ENCODE measurements at places on chromosomes 5 and 9. TPM values are rescaled to one million over a fixed set of nuclear protein-coding genes. Genes with fewer than 3 reads are reported as not detected.
A peak's percentile ranks its signal among the peaks of the same experiment; 100 is the strongest.

GRCh38 chr5:14265570-14265969 lies 122.4 kb downstream of the TRIO start:
- no peak for DNase-seq

DNA sequence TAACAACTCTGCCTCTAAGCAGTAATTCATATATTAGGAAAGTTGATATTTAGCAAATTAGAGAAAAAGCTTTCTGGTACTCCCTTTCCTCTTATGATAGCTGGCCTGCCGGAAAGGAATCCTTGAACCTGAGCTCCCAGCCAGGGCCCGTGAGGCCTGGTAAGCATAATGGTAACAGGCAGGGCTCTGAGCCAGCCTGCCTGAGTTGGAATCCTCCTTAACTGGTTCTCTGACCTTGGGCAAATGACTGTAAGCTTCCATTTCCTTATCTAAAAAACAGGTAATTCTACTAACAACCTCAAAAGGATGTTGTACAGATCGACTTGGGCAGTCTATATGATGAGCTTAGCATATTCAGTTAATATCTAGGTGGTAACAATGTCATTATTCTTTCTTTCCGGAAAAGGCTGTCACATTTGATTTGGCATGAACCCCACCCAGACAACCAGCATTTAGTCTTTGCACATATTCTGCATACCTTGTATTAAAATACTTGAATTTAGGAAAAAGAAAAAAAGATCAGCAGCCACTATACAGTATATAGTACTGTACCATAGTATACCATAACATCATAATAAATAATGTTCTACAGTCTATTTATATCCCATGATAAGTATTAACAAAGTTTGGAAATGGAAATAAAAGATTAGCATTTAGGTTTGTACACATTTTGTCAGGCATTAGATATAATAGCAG lies 55.7 kb upstream of the MAP3K1 start:
- DNase-seq, result peak; percentile 62

PCA3 gene
- total RNA-seq, result not detected

DNA sequence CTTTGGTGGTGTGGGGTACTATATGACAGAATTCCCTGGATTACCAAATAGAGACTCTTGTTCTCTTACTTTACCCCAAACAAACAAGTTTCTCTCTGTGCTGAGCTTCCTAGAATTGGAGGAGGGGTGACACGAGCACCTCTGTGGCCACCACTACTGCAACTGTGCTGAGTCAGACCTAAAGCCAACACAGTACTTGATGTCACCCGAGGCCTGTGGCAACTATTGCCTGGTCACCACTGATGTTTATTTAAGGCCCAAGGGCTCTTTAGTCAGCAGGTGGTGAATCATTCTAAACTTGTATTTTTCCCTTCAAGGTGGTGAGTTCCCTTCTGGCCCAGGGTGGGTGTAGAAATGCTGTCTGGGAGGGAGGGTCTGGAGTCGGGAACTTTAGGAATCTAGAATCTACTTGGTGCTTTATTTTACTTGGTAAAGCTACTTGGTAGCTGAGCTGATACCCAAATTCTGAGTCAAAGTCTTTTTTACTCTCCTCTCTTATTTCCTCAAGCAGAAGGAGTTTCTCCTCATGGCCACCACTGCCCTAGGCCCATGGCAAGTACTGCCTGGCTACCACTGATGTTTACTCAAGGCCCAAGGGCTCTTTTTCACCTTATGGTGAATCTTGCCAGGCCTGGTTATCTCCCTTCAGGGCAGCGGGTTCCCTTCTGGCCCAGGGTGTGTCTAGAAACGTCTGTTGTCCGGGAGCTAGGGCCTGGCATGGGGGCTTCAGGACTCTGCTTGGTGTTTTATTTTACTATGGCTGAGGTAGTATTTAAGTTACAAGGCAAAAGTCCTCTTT lies 9.8 kb downstream of the LURAP1L start:
- DNase-seq, result peak; percentile 64

DNA sequence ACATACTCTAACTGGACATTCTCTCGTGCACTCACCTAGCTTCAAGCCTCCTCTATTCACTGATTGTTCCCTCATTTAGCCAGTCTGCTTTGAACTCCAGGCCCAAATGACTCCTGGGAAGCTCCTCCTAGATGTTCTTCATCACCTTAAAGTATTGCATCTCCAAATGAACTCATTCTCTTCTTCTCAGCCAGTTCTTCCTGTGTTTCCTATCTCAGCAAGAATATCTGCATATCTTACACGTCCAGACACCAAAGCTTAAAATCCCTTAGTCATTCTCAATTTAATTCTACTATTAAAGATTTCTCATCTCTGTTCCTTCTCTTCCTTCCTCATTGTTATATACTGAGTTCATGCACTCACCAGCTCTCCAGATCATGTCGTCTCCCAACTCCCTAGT lies 118.6 kb upstream of the DAB2 start:
- no peak for DNase-seq

GRCh38 chr9:95783426-95783975 lies 92.0 kb upstream of the ERCC6L2 start:
- no peak for DNase-seq

EIF4EBP3 gene
- 2.7 TPM for total RNA-seq

AGXT2 gene
- not detected for total RNA-seq

DNA sequence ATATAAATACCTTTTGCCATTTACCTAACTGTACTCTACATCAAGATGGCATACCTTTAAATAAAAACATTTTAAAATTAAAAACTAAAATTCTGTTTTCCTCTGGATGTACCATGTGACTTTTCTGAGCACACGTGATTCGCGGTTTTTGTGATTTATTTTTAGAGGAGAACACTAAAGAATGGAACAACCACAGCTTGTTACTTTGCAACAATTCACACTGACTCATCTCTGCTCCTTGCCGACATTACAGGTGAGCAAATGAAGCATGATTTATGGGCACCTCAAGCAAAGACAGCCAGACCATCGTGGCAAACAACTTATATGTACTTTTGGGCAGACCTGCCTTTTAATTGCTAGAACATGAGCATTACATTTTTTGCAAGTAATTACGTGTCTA lies 61.3 kb downstream of the GDA start:
- DNase-seq, result no peak

PCDHGA9 gene
- 4.0 TPM for total RNA-seq

DNA sequence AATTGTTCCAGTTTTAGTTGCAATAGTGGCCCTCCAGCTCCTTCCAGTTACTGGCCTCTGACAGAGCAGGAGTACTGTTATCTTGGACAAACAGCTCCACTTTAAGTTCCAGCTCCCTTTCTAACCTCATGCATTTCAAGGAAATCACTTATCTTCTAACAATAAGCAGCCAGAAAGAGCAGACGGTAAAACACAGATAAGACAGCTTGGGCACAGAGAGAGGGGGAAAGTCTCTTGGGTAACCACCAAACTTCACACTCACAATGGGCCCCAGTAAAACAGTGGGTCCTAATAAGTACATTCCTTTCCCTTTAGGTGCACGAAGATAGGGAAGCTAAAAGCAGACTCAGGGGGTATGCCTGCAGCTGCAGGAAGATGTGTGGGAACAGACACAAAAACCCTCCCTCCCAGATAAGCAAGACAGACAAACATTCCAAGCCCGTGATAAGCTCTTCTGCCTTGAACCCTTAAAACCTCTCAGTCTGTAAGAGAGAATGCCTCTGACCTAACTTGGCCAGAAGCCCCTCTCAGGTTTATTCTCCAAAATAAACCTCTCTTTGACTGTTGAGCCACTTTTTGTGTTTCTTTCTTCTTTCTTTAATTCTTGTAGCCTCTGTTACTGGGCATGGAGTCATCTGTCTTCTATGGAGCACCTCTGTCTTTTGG lies 30.8 kb downstream of the OR1J1 start:
- no peak for DNase-seq

DNA sequence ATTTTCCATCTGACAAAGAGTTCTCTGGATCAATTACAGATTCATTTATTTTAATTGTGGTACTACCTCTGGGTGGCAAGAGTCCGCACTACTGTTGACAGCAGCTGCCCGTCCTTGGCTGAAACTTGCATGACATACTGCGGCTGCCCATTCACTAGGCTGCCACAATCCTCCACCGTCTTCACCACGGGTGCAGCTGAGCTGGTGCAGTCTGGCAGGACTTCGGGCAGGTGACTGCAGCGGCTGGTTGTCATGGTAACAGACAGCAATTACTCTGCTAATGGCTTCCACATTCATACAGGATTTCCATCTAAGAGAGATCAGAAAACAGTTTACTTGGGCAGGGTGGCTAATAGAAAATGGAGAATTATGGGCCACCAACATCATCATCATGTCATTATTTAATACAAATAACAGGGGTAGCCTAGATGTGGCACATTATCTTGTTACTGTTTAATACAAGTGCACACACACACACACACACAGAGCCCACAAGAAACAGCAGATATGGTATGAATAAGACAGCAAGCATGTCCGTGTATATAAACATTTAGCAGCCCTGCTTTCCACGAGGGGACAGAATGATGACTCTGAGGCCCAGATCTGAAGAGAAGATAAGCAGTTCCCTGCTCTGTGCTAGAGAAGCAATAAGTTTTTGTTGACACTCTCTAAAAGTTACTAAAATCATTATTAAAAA lies 112.3 kb downstream of the MARCHF3 start:
- DNase-seq, result peak; percentile 78

- peak; percentile 76 for DNase-seq
These were observed 92.1 kb downstream of the LMNB1 start for GRCh38 chr5:126869005-126869451.

DNA sequence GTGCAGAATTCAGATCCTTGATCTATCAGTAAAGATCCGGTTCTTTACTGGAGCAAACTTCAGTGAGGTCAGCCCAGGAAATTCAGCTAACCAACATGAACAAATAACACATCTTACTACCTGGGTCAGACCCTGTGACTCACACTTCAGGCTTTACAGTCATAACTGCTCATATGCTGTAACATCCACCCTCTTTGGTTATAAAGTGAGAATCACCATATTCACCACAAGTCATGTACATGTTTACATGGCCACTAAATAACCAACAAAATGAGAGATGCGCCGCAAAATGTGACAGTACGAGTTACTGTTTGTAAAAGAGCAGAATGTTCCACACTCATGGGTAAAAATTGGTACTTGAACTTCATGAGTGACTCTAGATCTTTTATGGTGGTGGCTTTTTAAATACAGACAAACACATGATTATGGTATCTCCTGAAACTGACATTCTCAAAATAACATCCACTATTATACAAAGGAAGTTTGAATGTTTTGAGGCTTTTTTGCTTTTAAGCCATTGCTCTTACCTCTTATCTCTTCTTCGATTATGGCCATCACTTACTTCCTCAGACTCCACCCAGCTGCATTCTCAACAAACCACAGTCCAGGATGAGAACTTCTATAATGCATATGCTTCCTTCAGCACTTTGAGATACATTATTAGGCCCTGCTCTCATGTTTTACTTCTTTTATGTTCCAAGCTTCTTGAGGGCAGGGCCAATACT lies 516.6 kb downstream of the RAB3C start:
- DNase-seq, result peak; percentile 55

ZDHHC11B gene
- 23.5 TPM for total RNA-seq

GRM6 gene
- total RNA-seq, result not detected

OTULINL gene
- 19.8 TPM for total RNA-seq

GRCh38 chr5:68087866-68088265 lies 127.7 kb upstream of the PIK3R1 start:
- DNase-seq, result no peak

MEF2C gene
- total RNA-seq, result 48.1 TPM

ANKRD34B gene
- not detected for total RNA-seq

GRCh38 chr5:150082889-150083288 lies 3.5 kb downstream of the CSF1R start:
- no peak for DNase-seq

DNA sequence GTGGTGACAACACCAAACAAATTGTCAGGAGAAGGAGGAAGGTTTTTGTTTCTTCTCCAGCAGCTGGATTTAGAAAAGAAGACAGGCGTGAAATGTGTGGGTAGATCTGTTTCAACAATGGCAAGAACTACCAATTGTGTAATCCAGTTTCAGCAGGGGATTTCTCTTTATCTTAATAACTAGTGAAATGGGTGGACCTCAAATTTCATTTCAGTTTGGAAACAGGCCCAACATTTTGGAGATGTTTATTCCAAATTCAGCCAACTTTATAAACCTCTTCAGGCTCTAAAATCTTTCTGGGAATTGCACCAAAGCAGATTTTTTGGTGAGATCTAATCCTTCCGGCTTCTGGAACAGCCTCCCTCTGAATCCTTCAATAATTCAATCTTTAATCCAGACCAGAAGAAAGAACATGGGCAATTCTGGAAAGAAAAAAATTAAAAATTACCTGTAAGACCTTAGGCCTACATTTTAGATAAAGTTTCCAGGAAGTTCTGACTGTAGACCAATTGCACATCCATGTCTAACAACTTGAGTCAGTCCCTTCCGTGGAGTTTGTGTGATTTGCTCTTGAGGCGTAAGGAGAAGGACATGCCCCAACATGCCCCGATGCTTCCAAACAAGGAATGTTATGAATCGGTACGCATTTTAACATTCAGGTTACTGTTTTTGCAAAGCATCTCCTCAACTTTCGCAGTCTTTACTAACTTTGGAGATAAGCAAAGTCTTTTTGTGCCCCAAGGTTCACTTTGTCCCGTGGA lies 423.6 kb downstream of the IRX1 start:
- DNase-seq, result peak; percentile 70

GRCh38 chr9:134796882-134797281 lies 83.7 kb upstream of the FCN2 start:
- DNase-seq, result no peak

GRCh38 chr9:108486831-108487230 lies 369.0 kb downstream of the ACTL7B start:
- no peak for DNase-seq

- DNase-seq, result no peak
These were observed 510.5 kb upstream of the TNC start for GRCh38 chr9:115628426-115628825.

- DNase-seq, result peak; percentile 25
These were observed 247.0 kb upstream of the IRX4 start for GRCh38 chr5:2129568-2130272.

- no peak for DNase-seq
These were observed 8.8 kb downstream of the RXRA start for GRCh38 chr9:134335061-134335460.

GRCh38 chr5:174307031-174307408 lies 261.5 kb downstream of the NSG2 start:
- DNase-seq, result no peak

DNA sequence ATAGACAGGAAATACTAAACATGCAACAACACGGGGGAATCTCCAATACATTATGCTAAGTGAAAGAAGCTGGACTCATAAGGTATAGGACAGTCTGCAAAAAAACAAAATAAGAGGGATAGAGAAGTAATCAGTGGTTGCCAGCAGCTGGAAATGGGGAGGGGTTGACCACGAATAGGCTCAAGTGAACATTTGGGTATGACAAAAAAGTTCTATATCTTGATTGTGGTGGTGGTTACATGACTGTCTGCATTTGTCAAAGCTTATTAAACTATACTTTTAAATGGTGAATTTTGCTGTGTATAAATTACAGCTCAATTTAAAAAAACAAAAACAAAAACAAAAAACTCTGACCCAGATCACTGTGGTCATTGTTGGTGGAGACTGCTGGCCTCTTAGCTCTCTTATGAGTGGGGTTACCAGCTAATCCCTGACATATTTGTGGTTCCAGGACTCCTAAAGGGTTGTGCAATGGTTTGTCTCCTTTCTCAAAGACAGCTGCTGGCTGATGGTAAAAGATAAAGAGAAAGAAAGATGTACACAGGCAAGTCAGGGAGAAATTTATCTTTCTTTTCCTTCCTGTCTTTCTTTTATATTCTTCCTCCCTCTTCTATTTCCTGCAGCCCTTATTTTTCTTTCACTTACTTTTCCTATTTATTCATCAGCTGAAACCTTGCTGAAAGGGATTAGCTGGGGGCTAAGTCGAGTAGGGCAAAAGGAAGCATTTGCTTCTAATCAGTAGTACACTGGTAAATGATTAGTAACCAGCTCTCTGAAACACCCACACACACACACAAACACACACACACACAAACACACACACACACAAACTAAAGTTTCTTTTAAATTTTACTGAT lies 42.6 kb upstream of the APC start:
- DNase-seq, result no peak

GCNT1 gene
- 18.7 TPM for total RNA-seq

Measured in stomach (tissue), 19 donors.